ENCODE measurements at places on chromosomes 7 and 10.

DNA sequence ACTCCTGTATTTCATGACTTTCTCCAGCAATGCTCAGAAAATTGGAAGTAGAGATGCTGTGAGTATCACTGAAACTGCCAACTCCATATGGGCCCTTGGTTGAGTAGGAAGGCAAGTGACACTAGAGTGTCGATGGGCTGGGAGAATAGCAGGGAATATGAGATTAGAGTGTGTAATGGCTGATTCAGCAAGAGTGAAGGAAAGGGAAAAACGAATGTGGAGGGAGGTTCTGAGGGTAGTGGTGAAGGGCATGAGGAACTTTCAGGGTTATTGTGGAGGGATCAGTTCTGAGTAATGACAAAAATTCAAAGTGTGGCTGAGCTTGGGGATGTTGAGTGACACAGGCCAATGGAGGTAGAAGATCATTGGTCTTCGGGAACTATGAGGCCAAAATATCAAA lies 49.0 kb upstream of the PCGF5 start:
- DNase-seq, result no peak

DNA sequence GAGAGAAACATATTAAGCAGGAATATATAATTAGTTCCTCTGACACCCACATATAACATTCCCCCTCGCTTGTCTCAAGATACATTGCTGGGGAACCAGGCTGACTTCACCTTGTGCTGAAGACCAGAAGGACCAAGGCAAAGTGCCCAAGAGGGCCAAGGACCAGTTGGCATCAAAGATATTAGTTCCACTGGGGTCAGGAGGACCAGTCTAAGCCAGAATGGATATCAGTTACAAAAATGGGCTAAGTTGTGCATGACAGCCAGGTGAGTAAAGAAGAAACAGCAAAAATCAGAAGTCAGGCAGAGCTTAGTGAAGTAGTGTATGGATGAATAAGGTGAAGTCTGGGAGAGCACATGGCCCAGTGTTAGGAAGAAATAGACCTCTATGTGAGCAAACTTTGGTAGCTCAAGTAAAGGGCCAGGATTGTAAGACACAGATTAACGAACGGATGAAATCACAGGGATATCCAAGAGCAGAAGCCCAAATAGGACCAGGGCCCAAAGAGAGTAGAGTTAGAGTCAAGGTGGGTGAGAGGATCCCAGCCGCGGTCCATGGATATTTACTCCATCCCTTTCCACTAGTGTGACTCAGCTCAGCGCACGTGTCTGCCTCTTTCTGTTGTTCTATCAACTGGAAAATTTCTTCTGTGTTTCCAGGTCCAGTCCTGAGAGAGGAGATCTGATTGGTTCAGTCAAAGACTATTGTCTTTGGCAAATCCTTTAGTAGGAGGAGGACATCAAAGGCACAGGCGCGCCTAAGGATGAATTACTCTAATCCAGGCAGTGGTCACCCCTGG lies 5.0 kb downstream of the CALD1 start:
- no peak for DNase-seq

DNA sequence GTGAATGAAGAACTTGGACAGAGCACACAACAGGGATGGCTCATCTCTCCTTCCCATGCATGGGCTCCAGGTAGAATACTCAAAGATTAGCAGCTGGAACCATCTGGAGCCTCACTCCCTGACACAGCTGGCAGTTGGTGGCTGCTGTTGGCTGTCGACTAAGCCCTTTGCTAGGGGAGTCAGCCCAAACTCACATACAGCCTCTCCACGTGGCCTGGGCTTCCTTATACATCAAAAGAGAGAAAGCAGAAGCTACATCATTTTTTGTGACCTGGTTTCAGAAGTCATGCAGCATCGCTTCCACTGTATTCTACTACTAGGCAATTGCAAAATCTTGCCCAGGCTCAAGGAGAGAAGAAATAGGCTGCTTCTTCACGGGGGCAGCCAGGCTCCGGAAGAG lies 24.4 kb downstream of the ASNS start:
- DNase-seq, result no peak

DNA sequence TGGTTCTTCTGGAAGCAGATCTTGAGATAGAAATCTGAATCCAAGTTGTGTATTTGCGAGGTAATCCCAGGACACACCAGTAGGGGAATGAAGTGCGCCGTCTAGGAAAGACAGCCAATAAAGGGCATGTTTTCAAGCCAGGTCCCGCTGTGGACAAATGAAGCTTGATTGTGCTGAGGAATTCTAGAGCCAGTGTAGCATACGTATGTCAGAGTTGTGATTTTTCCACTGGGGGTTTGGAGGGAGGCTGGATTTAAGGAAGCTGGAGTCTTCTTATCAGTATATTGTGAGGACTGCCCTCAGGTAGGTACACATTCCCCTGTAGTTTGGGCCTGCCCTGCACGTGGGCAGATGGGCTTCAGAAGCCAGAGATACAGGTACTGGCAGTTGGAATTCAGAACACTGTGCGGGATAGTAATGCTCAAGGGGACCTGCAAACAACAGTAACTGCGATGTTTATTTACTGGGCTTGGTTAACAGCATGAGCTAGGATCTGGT lies 50.9 kb downstream of the GALNT11 start:
- DNase-seq, result peak; percentile 14

- DNase-seq, result no peak
These were observed 22.9 kb upstream of the CACNB2 start for GRCh38 chr10:18117276-18117675.

DNA sequence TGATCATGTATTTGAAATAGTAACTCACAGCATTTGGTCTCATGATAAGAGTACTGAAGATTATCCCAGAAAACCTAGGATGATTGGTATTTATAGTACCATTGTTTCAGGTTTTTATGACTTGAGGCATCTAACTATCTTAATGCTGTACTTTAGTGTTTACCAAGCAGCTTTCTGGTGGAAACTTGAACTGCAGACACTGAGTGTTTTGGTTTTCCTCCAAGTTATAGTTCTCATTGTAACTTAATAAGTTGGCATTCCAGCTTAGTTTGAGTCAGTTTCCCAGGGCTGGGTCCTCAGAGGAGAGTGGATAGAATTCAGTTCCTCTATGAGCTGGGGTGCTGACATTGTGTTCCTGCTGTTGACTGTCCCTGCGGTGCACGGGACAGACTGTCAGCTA lies 50.4 kb downstream of the SEC23IP start:
- DNase-seq, result no peak

DNA sequence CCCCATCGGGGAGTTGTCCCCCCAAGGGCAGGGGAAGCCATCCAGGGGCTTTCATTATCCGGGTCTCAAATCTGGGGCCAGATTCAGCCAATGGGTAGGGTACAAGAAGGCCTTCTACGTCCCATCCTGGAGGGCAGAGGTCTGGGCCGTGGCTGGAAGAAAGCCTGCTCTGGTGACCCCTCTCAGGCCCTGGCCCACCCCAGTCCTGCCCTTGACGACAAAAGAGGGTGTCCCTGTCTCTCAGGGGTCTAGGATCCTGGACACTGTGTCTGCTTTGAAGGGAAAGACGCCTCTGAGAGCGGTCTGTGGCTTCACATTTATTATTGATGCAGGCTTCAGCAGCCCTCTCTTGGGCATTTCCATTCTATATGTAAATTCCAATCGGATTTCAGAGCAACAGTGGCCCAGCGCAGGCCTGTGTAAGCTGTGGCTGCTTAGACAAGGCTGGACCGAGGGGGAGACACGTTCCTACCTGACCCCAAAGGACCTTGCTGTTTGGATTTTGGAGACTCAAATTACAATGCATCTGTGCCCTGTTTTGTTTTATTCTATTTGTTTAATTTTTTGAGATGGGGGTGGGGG lies 83.2 kb upstream of the BAIAP2L1 start:
- DNase-seq, result no peak

DNA sequence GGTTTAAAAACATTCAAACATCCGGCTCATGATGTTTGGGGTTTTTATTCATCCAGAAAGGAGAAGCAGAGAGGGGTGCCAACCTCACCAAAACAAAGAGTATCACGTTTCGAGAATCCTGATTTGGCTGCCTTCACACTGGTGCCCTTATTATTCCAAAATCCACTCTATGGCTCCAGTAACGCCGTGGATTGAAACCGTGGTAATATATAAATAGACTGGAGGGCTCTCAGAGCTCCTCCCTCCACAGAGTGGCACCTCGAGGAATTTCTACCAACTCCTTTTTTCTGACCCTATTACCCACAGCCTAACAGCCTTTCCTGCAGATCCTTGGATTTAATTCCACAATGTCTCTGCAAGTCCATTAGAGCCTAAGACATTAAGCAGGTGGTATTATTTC lies 353.6 kb downstream of the CRPPA start:
- no peak for DNase-seq

DNA sequence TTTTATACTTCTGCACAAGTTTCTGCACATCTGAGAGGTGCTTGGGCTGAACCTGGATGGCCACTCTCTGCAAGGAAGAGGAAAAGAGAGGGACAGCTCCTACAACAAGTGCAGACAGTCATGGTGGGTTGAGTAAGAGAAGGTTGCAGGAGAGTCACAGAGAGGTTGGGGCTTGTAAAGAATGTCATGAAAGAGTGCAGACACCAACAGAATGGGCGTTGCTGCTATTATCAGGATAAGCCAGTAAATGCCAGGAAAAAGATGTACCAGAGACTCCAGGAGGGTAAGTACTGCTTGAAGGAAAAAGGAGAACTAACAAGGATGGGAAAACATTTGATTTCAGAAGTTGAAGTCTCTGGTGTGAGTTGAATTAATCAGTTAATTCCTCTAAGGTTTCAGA lies 77.8 kb upstream of the NRP1 start:
- no peak for DNase-seq

DNA sequence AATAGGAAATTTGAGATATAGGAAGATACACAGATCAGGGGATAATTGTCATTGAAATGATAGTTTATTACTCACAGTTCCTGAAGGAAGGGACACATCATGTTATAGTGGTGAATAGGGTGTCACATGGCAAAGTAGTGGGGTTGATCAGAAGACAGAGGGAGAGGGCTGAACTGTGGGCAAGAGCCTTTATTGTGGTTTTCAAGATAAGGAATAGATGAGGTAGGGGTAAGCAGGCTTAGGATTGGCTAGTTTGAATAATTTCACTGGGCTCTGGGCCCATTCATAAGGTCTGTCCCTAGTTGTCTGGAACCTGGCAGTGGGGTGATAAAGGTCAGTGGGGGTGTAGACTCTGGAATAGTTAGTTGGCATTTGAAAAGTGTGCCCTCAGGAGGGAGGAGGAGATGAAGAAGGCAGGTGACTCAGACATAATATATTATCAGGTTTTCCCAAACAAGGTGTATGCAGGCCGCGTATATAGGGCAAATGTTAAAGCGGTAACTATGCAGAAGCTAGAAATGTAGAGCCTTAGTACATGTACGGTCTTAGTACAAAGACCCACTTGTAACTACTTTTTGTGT lies 18.5 kb downstream of the FGL2 start:
- DNase-seq, result peak; percentile 69

- DNase-seq, result no peak
These were observed 34.6 kb downstream of the CHST3 start for GRCh38 chr10:71998840-71999194.

DNA sequence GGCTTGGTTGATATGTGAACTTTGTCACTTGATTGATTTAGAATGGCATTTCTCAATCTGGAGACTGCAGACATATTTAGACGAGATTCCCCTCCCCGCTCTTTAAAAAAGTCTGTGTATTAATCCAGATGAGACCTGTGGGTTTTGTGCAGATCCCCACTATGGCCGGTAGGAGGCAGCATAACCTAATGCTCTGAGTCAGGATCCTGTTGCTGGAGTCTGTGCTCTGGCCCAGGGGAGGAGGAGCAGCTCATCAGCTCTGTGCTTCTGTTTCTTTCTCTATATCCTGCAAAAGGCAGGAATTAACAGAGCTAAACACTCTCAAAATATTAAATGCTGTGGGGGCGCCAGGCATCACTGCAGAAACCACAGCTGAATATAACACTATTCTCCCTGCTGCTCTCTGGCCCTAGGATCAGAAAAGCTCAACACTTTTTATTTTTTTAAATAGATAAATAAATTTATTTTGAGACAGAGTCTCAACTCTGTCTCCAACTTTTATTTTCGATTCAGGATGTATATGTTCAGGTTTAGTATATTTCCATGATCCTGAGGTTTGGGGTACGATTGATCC lies 23.9 kb upstream of the SEPHS1 start:
- DNase-seq, result peak; percentile 89

- DNase-seq, result peak; percentile 27
These were observed 32.2 kb downstream of the HACD1 start for GRCh38 chr10:17585016-17585415.

Measured in hematopoietic multipotent progenitor cell treated with erythropoietin and hydrocortisone succinate and interleukin-3 and kit ligand, for 8 days (in vitro differentiated cells).